ENCODE measurements at places on chromosomes 16 and 17.

DNA sequence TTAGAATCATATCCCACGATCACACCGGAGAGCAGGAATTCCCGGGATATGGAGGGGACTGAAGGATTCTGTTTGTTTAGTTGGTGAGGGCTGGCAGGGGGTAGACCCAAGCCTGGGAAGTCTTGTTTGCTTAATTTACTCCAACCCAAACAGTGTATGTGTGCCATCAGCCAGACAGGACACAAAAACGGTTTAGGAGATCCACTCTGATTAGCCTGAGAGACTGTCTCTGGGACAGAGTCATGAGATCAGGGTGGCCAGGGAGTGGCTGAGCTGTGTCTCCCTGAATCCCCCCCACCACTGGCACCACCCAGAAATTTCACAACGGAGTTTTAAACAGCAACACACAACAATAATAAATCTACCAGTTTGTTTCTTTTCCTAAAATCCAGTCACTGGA, 127.0 kb downstream of the RBFOX3 start:
- no peak for DNase-seq

- no peak for DNase-seq
Observed at GRCh38 chr16:11049396-11050059, 105.2 kb downstream of the CLEC16A start.

- DNase-seq, result no peak
Observed at GRCh38 chr17:7292729-7293128, 1.7 kb downstream of the YBX2 start.

DNA sequence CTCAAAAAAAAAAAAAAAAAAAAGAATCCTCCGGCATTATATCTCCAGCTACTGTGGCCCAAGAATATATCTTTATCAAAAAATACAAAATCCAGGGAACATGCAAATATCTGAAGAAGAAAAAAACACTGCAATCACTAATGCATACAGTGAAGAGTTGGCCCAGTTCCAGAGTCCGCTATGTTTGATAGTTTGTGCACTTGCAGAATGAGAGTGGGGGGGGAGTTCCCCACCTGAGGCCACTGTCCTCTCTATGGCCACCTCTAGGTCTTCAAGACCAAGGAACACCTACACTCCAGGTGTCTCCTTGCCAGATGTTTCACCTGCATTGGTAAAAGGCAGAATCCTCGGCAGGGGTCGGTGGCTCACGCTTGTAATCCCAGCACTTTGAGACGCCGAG, 4.0 kb downstream of the ZNF785 start:
- DNase-seq, result no peak

DNA sequence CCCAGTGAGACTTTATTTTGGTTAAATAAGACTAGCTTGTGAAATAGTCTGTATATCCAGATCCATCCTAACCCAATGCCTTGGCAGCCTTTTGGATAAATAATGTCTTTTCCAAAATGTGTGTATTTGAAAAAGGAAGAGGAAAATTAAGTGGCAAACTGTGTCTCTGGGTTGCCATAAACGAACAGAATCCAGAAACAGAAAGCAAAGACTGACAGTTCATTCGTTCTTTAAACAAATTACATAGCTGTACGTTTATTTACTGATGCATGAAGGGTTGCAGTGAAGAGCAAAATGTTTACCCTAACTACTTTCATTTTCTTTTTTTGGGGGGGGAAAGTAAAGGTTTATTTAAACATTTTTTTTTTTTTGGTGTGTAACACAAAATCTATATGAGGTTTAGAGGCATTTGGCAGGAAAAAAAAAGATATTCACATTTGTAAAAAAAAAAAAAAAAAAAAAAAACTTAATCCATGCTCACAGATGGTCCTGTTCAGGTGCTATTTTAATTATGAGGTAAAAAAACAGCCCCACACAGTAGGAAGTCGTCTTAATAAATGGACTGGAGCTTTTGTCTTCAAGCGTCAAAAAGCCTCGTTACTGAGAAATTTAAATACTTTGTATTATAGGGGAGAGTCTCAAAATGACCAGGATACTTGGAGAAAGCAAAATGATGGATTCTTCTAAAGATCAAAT, 245.9 kb downstream of the FTO start:
- DNase-seq, result no peak

DNA sequence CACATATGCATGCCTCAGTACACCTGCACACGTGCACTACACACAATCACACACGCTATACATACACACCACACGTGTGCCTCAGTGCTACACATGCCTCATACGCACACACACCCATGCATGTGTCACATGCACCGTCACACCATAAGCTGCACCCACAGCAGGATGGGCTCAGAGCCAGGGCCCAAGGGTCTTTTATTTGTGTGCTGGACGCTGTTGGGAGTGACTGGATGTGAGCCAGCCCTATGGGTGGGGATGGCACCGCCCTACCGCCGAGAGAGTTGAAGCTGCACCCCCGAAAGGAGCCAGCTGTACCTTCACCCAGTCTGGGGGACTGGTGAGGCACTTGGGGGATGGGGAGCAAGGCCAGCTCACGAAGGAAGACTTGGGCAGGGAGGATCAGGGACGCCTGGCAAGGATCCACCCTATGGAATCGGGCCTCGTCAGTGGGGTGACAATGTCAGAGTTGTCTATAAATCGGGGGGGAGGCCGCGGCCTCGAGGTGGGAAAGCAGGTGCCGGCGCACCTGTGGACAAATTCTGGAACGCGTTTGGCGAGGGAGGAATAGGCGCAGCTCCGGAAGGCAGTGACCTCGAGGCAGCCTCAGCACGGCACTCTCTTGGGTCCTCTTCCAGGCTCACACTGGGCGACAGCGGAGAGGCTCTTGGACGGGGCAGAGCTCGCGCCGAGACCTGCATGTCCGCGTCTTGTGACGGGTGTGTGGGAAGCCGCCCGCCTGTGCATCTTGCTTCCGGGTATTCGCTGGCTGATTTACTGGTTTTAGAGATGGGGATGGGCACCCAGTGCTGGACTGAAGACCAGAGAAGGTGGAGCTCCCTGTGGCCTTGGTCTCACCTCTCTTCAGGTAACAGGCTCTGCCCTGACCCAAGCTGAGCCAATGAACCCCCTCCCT, 7.3 kb downstream of the RGS11 start:
- no peak for DNase-seq

GRCh38 chr17:12985431-12986293, 32.2 kb downstream of the ELAC2 start:
- no peak for DNase-seq

DNA sequence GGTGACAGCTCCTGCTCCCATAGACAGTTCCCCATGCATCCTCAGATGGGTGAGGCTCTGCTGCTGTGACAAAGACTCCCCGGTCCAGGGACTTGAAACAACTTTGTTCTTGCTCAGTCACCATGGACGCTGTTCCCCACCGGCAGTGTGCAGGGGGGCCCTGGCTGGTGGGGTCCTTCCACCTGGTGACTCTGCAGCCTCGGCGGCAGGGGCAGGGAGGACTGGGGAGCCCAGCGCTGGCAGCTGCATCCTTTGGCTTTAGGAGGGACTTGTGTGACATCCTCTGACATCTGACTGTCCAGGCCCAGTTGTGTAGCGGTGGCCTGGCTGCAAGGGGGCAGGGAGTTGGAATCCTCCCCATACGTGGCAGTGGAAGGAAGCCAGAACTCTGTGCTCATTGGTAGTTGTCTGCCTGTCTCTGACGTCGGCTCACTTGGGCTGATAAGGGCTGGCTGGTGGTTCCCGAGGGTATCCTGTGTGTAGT, 107.3 kb downstream of the CMIP start:
- no peak for DNase-seq
